ENCODE measurements at places on chromosomes 6 and 20. TPM values are rescaled to one million over a fixed set of nuclear protein-coding genes. Genes with fewer than 3 reads are reported as not detected.

The ZBP1 gene
- total RNA-seq, result not detected

The GRIK2 gene
- total RNA-seq, result 5.4 TPM

The SNX21 gene
- 82.5 TPM for total RNA-seq

The TBX18 gene
- total RNA-seq, result 0.27 TPM
